ENCODE measurements at places on chromosomes 7 and 10. TPM values are rescaled to one million over a fixed set of nuclear protein-coding genes. Genes with fewer than 3 reads are reported as not detected.

DNA sequence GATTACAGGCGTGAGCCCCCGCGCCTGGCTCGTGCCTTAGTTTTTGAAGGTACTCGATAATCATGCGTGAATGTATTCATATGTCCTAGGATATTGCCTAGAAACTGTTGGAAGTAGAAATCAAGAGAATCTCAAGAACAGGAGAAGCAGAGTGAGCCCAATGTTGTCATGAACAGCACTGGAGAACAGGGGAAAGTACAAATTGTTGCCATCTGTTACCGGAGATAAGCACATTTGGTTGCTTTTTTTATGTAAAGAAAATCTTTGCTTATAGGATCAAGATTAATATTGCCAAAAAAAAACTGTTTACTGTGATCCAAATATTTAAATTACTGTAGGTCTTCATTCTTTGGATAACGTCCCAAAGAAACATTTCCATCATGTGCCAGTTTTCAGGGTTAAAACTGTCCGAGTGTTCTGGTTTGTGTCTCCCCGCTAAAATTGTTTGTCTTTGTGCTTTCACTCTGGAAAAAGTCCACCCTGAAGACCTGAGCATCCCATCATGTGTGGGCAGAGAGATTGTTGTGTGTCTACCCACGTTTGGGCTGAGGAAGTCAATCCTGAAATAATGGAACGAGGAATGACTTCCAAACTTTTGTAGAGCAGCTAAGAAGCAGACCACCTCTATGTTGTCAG is 95.7 kb upstream of the CELF2 start:
- no peak for DNase-seq

DNA sequence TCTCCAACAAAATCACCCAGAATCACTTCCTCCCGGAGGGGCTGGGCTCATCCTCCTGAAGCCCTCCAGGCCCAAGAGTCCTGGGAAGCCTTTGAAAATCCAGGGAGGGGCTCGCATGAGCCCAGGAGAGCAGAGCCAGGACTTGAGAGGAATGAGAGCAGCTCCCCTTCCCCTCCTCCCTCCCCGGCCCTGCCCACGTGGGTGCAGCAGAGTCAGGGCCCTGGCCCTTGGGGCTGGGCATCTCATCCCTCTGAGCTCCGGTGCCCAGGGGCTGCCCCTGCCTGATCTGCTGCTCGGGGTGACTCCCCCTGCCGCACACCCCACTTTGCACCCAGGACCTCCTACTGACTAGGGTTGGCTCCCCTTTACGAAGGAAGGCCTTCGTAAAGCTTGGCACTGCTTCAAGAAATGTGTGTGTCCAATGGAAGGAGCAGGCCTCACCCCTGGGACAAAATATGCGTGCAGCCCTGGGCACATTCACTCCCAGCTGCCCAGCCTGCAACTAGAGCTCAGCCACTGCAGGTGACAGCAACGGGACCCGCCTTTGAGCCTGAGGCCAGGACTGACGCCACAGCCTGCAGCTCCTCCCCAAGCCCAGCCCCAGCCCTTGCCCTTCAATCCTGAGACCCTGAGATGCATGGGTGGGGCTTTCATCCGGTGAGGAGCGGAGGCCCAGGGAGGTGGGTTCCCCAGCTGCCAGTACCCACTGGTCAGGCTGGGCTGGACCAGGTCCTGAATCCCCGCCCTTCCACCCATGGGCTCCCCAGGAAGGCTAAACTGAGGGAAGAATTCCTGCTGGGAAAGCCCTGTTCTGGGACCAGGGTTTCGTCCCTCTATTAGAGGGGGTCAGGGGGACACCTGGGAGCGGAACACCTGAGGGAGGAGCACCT is 21.8 kb downstream of the PWWP2B start:
- no peak for DNase-seq

DNA sequence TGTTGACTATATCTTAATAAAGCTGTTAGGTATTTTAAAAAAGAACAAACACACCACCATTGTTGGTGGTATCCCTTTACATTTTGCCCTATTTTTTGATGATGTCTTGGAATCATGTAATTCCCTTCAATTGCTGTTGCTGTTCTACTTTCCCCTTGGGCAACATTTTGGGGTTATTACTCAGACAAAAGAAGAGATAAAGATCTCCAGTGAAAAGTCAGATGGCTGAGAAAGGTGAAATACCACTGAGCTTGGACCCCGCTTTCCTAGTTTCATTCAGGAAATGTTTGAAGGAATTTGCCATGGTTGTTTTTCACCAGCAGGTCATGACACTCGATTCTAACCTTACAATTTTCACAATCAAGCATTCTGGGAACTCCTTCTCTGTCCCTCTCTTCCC is 84.6 kb downstream of the MACC1 start:
- DNase-seq, result no peak

ARL5B gene
- total RNA-seq, result 13.3 TPM

ADAMTS14 gene
- total RNA-seq, result 0.16 TPM

MYL10 gene
- 1.1 TPM for total RNA-seq

All from SK-MEL-5 (cell line).